ENCODE measurements at places on chromosomes 2 and 18.

DNA sequence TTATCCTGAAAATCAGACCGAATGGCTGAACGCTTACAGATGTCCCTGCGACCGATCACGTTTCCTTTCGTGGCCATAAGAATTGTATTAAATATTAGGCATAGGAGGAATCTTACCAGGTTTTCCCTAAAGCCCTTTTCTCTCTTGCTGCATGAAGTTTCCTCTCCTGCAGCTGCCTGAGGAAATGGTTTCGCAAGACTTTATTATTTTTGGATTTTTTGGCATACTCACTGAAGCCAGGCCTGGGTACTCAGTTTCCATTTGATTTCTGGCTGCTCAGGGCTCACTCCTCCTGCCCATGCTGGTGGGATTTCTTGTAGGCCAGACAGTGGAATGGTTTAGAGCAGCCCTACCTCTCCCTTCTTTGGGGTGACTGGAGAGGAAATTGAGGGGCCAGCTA is 114.0 kb downstream of the KLHL29 start:
- no peak for DNase-seq

- DNase-seq = no peak
Observed at GRCh38 chr2:156787517-156787916, 351.3 kb downstream of the GPD2 start.

GRCh38 chr2:212013626-212014025 is 525.0 kb downstream of the ERBB4 start:
- DNase-seq = no peak

DNA sequence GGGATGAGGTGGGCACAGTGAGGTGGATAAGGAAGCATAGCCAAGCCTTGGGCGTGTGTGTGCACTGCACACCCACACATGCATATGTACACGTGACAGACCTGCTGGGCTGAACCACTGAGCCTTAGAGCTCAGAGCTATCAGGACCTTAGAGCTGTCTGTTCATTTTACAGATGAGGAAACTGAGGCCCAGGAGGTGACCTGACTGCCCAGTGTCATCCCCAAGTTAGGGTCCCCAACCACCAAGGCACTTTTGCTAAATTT is 8.2 kb upstream of the SNED1 start:
- DNase-seq = no peak

GRCh38 chr18:7737550-7737949 is 170.4 kb downstream of the PTPRM start:
- no peak for DNase-seq

DNA sequence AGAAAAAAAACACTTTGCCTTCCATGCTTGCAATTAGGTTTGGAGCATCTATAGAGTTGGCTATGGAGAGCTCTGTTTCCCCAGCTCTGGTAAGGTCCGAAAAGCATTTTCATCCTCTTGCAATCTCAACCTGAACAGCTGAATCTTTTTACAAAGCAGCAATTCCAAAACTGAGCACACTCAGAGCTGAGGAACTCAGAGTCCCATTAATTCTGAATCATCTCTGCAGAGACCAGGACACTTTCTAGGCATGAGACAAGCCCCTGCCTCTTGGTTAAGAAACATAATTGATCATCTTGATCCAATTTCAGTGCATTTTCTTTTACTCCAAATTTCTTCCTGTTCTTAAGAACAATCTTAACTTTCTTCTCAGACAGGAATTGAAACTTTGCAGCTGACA is 4.2 kb downstream of the CNGA3 start:
- no peak for DNase-seq

- DNase-seq = no peak
Observed at GRCh38 chr2:241940329-241940728, 70.8 kb downstream of the RTP5 start.

GRCh38 chr18:37487400-37487867 is 78.2 kb downstream of the CELF4 start:
- no peak for DNase-seq

DNA sequence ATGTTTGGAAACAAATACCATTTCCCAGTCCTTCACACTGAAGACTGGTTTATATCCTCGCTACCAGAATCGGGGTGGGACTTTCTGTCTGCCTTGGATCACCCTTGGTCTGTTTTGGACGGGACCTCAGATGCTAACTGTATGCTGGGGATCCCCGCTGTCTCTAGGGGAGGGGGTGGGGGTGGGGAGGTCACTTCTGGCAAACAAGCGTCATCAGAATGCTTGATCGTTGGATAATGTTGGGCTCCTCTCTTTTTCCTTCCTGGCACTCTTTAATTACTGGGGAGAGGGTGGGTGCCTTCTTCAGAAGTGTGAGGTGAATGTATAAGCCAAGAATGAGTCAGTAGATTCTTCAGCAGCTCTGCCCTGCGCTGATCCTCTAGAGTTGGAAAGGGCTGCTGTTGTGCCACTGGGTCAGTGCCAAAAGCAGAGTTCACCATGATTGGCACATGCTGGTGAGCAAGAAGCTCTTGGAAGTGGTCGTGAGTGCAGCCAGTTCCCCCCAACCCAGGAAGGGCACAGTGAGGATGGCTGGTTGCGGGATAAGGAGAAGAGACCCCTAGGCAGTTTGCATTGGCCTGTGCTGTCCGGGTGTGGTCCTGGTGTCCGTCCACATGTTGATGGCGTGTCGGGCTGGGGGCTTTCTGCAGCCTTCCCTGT is 32.2 kb downstream of the DGKD start:
- no peak for DNase-seq

GRCh38 chr18:73093687-73094250 is 226.0 kb upstream of the NETO1 start:
- DNase-seq = no peak

- no peak for DNase-seq
Observed at GRCh38 chr2:112993831-112994230, 11.4 kb upstream of the IL36A start.

- no peak for DNase-seq
Observed at GRCh38 chr2:217722883-217723472, 279.8 kb downstream of the TNS1 start.

GRCh38 chr2:20593072-20594034 is 57.5 kb downstream of the HS1BP3 start:
- DNase-seq = no peak

DNA sequence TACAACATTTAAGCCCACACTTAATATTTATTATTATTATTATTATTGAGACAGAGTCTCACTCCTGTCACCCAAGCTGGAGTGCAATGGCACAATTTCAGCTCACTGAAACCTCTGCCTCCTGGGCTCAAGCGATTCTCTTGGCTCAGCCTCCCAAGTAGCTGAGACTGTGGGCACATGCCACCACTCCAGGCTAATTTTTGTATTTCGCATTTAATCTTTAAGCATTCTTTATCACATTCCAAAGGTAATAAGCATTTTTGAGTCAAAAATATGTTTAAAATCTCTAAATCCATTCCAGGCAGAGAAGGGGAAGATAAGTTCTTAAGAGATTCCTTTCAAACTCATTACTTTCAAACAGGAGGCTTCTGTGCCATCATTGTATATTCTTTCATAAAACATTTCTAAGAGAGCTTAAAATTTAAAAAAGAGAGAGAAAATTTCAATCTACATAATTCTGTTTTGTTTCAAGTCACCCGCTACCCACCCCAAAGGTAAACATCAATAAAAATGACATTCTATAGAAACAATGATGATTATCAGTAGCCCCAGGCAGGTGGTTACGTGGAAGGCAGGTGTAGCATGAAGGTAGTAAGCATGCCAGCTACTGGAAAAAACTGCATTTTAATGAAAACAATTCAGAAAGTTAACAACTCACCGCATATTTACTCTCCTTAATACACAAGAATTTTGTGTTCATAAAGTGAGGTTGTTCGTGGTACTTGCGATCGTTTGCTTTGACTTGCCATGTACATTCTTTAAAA is 84.4 kb upstream of the NARS1 start:
- no peak for DNase-seq

- DNase-seq = no peak
Observed at GRCh38 chr2:69310111-69311023, 76.7 kb downstream of the GFPT1 start.

- no peak for DNase-seq
Observed at GRCh38 chr2:201942531-201942930, 91.1 kb upstream of the FZD7 start.

GRCh38 chr2:97718942-97719341 is 5.6 kb downstream of the ZAP70 start:
- peak; percentile 18 for DNase-seq

- DNase-seq = no peak
Observed at GRCh38 chr2:144439993-144440392, 79.9 kb downstream of the ZEB2 start.

GRCh38 chr2:177721818-177722567 is 329.4 kb downstream of the AGPS start:
- no peak for DNase-seq

DNA sequence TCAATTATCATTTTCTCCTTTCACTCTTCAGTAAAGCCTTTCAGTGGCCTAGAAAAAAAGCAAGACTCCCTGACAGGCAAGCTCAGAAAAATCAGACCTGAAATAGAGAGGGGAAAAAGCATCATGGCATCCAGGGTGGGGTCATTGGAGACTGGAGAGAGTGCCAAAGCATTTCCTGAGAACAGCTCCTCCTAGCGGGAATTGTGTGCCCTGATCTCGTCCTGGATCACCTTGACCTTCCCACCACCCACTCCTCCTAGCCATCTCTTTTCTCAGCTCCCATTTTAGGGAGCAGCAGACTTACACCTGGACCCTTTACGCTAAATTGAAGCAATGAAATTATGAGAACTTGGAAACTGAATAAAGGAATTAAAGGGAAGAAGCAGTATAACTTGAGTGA is 176.6 kb downstream of the VWC2L start:
- DNase-seq = no peak

DNA sequence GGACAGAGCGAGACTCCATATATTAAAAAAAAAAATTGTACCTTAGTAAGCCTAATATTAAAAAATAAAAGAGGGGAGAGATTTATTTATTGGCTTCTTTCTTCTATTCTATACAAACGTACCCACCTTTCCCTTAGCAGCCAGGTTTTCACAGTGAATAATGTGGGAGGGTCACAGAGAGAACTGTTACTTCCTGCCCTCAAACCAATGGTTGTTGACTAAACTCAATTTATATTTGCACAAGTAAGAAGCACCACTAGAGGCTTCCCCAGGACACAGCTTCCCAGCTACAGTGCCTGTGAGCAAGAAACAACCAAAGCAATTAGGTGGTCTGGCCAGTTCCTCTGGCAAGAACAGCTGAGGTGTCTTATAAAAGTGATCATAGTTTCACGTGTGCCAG is 28.9 kb upstream of the GALR1 start:
- peak; percentile 22 for DNase-seq

DNA sequence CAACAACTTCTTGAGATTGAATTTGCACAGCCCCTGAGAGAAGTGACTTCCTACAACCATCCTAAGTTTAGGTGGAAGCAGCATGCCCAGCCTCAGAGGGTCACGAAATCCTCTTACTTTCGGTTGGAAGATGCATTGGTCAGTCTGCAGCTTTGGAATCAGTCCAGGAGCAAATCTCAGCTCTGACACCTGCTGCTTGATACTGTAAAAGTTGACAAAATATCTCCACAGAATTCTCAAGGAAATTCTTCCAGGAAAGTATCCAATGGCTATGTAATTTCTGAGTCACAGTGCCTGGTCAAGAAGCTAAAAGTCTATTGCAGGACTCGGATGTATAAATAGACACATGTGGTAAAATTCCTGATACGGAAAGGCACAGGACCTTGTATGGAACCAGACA is 414.5 kb upstream of the GYPC start:
- no peak for DNase-seq

- DNase-seq = no peak
Observed at GRCh38 chr18:45248240-45248903, 366.9 kb upstream of the SLC14A2 start.

- DNase-seq = no peak
Observed at GRCh38 chr2:167187978-167188967, 300.0 kb downstream of the XIRP2 start.

- DNase-seq = peak; percentile 69
Observed at GRCh38 chr2:195563857-195564512, 93.0 kb upstream of the SLC39A10 start.

- DNase-seq = peak; percentile 61
Observed at GRCh38 chr18:63292831-63293683, 26.5 kb downstream of the BCL2 start.

DNA sequence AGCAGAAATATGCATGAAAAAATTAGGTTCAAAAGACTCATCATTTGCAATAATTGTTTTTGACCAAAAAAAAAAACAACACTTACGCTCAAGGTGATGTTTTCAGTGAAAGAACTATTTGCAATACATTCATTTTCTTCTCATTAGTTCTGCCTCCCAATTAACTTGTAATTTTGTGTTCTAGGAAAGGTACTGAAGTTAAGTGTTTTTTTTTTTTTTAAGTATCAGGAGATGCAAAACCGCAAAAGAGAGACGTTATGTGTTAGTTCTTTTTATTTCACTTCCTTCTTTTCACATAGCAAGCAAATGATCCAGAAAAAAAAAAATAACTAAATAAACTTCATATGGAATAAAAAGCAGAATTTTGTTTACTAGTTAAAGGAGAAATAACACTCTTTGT is 735.2 kb upstream of the GCFC2 start:
- DNase-seq = no peak

GRCh38 chr2:38171208-38171855 is 95.4 kb upstream of the CYP1B1 start:
- no peak for DNase-seq

GRCh38 chr2:164831887-164832286 is 9.7 kb downstream of the COBLL1 start:
- DNase-seq = no peak

GRCh38 chr2:79100285-79100684 is 12.5 kb upstream of the REG1B start:
- DNase-seq = no peak

GRCh38 chr18:8717011-8717770 is 11.8 kb downstream of the MTCL1 start:
- DNase-seq = no peak

All from CD4-positive, alpha-beta T cell treated with Interleukin-4 for 4 hours (primary cell).